ENCODE measurements at places on chromosomes 1 and 21.
A peak's percentile ranks its signal among the peaks of the same experiment; 100 is the strongest.

DNA sequence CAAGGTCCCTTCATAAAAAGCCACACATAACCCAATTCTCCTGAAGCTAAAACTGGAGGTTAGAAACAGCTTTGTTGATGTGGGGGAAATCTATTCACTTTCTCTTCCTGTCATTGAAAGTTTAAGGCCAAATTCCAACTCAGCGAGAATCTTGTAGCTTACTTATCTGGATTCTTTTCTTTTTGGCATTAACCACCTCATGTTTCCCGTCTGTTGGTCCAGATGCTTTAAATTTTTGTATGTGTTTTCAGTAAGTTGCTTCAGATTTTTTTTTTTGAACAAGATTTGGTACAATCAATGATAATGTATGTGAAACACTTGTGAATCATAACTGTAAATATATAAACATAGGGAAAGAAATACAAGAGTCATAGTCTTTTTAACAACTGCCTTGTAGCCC lies 33.7 kb upstream of the NEK7 start:
- DNase-seq: no peak

- no peak for DNase-seq
Observed at GRCh38 chr1:173580071-173580470, 22.8 kb downstream of the SLC9C2 start.

GRCh38 chr1:88891951-88892340 lies 579 bp upstream of the GTF2B start:
- no peak for DNase-seq

GRCh38 chr1:36883315-36883949 lies 150.9 kb downstream of the GRIK3 start:
- no peak for DNase-seq

- DNase-seq: no peak
Observed at GRCh38 chr1:60600532-60600931, 481.8 kb upstream of the NFIA start.

GRCh38 chr1:96865731-96866685 lies 144.4 kb downstream of the PTBP2 start:
- DNase-seq: no peak

DNA sequence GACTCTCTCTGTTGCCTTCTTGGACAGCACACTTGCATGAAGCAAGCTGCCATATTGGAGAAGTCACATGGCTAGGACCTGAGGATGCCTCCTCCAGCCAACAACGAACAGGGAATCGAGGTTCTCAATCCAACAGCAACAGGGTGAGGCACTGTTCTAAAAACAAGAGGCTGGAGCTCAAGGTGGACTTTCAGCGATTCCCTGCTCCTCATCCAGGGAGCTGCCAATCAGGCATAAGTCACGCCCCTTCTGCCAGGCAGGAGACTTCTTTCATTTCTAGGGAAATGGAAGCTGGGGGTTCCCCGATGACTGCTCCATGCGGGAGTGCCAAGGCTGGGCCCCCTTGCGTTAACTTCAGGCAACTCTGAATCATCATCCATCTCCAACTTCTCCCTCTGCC lies 22.7 kb upstream of the IFNAR1 start:
- DNase-seq: no peak

- no peak for DNase-seq
Observed at GRCh38 chr1:66523562-66523961, 10.4 kb upstream of the SGIP1 start.

- DNase-seq: peak; percentile 23
Observed at GRCh38 chr1:43822040-43822690, 111.4 kb upstream of the ARTN start.

DNA sequence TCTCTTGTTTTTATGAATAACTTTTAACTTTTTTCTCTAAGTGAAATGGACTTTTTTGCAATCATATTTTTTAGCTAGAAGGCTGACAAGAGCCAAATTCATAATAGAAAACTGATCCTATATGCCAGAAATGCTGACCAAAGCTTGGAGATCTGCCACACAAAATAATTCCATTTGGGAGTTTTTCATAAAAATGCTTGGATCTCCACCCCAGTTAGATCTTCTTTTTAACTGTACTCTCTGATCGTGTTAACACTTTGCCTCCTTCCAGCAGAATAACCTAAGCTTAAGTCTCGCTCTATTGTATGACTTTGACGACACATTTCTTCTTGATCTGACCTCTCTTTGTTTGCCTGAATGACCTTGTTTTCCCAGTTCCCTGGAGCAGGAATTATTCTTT lies 16.8 kb downstream of the FLG2 start:
- DNase-seq: no peak

GRCh38 chr1:162709870-162710269 lies 77.6 kb downstream of the DDR2 start:
- DNase-seq: no peak

DNA sequence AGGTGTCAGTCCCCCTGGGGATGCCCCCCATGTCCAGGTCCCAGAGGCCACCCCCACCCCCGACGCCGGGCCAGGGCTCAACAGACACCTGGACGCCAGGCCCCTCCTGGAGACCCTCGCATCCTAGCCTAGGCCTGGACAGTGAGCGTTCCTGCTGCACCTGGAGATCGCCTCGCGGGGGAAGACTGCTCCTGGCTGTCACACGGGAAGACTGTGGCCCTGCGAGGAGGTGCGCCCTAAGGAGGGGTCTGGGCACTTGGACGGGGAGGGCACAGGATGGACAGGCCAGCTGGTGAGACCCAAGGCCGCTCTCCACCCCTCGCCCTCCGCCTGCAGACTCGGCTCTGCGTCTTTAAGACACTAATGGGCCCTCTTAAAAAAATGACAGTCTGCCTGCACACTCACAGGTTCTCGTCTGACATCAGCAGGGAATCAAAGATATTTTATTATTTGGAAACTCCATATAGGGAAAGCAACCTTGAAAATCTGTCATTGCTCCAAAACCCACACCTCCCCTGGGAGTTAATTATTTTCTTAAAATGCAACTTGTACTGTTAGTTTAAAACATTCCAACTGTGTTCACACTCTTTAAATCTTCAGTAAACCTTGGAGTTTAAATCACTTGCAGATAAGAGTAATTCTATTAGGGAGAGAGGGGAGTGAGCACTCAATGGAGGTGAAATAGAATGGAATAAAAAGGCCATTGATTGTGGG lies 45.6 kb upstream of the ACTRT2 start:
- no peak for DNase-seq

- DNase-seq: no peak
Observed at GRCh38 chr1:3261969-3262579, 192.4 kb upstream of the ARHGEF16 start.

GRCh38 chr21:30981403-30981802 lies 56.9 kb downstream of the KRTAP19-8 start:
- no peak for DNase-seq

GRCh38 chr1:150160964-150161621 lies 11.4 kb downstream of the PLEKHO1 start:
- no peak for DNase-seq

DNA sequence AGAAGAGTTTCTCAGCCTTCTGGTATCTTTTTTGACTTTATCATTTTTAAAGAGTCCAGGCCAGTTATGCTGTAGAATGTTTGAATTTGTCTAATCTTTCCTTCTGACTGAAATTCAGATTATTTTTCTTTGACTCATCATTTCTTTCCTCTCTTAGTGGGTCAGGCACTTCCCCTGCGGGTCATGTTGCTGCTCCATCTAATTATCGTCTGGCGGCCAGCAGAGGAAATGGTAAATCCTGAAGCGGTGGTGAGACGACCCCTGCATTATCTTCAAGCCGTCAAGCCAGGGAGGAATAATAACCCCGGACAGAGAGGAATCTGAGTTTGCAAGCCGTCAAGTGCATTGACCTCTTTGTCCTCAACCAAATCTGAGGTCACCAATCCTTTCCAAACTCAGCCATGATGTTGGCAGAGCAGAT lies 102.1 kb downstream of the ADSS2 start:
- no peak for DNase-seq

- DNase-seq: no peak
Observed at GRCh38 chr1:156894001-156894400, 483 bp downstream of the PEAR1 start.

DNA sequence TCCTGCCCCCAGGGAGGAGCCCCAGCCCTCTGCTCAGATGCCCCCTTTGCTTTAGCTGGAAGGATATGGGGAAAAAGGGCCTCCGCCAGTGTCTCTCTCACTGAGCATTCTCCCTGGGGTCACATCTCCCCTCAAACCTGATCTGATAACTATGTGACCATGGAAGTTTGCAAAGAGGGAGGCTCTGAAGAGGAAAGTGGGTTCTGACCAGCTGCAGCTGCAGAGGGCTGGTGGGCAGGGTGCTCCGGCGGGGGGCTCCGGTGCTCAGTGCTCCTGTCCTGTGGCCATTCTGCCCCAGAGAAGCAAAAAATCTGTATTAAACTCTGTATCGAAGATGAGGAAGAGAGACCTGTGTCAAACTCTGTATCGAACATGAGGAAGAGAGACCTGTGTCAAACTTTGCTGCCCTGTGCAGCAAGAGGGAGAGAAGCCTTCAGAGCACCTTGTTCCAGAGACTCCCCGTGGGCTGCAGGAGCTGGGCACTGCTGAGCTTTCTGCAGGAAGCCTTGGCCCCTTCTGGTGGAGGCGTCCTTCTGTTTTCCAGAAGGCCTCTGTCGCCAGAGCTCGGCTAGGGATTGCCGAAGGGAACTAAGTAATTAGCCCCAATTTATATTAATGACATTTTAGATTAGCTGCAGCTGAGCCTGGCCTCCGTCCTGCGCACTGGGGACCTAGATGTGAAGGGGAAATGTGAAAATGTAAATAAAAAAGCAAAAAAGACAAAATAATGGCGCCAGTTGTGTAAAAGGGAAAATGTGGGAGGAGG lies 186.2 kb upstream of the C1orf174 start:
- peak; percentile 48 for DNase-seq

- peak; percentile 97 for DNase-seq
Observed at GRCh38 chr1:150696995-150697927, at the start of gene GOLPH3L. GOLPH3L (minus strand) TSS chr1:150697154; CDS start chr1:150694838, 2,316 bp downstream.

DNA sequence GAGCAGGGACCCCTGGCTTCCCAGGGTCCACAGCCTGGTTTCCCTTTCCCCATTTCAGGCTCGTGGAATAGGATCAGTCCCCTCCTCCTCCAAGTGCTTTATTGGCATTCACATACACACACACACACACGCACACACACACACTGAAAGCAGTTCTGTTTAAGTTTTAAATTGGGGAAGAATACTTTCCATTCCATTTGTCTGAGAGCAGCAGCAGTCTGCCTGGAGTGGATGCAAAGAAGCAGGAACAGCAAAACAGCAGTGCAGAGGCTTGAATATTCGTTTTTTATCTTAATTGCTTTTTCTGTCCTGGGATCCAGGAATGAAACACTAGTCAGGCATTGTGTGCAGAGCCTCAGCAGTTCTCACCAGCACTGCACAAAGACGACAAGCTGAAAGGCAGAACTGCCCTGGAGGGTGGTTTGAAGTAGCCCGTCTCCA lies 7.1 kb downstream of the CYB561D1 start:
- DNase-seq: no peak

GRCh38 chr1:29642519-29642918 lies 406.2 kb downstream of the PTPRU start:
- DNase-seq: no peak

- no peak for DNase-seq
Observed at GRCh38 chr1:178101654-178102053, 7.8 kb downstream of the RASAL2 start.

DNA sequence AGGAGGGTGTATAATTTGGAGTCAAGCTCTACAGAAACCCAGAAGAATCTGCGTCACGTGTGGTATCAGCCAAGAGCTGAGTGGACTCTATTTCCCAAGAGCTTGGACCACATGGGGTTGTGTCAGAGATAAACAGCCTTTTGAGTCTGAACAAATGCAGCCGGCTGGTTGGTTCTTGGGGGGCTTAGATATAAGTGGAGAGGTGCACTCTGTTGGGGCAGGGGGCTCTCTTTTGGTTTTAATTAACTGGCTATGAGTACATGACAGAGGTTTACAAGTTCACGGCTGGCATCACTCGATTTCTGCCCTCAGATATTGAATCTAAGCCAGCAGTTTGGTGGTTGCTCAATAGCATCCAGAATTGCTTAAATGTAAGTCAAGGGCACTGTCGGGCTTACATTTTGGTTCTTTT lies 501 bp upstream of the MRAP start:
- DNase-seq: peak; percentile 80

- peak; percentile 100 for DNase-seq
Observed at GRCh38 chr1:154558720-154559465, 431 bp upstream of the UBE2Q1 start.

DNA sequence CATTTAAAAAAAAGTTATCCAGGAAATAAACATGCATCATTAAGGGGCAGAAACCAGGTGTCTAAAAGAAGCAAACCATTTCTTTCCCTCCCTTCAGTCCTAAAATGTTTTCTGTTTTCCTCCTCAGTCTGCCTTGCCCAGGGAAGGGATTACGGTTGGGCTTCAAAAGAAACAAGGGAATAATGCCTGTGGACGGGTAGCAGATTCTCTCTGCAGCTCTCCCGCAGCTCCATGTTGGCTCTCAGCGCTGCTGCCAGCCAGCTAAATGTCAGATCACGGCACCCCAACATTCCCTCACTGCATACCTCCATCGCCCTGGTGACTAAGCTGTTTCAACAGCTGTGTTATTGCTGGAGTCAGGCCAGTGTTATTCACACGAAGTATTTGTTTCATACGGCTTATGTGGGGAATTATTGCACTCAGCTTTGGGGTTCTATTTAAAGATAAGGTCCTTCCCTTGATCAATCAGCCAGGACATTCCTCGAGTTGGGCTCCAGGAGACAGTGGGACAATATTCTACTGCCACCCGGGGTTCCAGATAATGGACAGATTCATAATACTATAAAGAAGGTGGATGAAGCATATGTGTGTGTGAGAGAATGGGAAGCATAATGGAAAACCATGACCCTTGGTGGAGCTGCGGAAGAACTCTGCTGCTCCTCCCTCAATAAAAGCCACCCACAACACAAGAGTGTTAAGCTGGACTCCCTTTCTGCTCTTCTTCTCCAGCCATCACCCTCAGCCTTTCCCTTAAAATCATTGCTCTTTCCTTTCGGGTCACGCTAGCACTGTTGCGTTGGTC lies 58.2 kb downstream of the WLS start:
- peak; percentile 79 for DNase-seq

GRCh38 chr1:89598450-89599331 lies 34.2 kb upstream of the LRRC8C start:
- DNase-seq: no peak

- no peak for DNase-seq
Observed at GRCh38 chr21:43835050-43835449, 30.0 kb upstream of the AGPAT3 start.

- DNase-seq: peak; percentile 49
Observed at GRCh38 chr1:10217748-10218441, 7.5 kb downstream of the KIF1B start.

DNA sequence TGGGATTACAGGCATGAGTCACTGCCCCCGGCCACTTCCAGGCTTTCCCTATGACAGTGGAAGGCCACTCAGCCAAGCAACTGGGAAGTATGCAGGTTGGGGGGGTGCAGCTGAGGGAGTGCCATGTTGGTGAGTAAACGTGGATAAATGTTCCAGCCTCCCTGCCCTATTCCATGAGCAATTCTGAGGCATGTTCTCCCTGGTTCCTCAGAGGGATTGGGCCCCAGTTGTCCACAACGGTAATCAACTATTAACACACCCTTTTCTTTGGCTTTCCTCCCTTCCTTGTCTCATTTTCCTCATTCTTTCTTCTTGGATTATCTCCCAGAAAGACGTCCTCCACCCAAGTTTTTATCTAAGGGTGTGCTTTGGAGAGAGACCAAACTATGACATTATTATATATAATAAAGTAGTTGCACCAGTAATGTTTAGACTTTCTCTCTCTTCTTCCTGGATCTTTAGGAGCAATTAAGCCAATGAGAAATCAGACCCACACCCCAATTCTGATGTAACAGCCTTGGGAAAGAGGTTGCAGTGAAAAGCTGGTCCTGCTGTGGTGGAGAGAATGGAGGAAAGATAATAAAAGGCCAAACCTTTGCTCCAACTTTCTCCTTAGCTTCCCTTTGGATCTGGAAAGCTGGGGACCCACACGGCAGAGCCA lies 6.8 kb upstream of the SLAMF9 start:
- DNase-seq: no peak
